ENCODE measurements at places on chromosomes 3 and 15.

DNA sequence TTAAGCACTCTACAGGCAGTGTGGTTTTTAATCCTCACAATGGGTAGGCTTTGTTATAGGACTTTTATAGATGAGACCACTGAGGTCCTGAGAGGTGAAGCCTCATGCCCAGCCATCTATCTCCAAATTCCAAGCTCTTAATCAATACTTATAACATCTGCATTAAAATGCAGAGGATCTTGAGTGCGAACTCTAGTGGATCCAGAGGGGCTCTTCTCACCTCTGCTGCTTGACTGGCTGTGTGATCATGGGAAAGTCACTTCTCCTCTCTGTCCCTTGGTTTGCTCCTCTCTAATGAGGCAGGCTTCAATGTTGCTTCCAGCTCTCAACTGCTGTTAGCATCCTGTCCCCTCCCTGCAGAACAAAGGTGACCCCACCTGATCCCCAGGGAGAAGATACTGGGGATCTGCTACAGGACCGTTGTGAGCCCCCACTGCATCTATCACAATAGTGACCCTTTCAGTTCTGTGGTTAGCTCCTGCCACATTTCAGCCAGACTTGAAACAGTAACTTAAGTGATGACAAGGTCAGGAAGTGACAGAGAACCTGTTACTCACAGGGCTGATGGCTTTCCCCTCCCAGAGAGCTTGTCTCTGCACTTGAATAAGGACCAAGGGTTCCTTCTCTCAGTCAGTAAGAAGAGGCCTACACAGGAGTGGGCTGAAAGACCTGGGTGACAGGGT is 1.3 kb downstream of the SLC27A2 start:
- no peak for DNase-seq

DNA sequence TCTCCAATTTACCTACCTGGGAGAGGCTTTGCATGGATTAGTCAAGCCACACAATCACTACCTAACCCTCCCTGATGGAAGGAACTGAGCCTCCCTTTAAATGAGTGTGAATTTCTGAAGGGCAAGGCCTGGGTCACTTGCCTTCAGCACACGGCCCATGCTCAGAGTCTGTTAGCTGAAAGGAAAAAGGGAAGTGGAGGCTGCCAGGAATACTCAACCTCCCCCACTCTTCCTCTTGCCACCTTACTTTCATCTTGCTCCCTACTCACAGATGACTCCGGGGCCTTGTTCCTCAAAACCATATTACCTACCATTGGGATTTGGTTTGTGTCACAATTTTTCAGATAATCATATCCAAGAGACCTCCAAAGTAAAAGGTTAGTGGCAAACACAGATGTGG is 220.0 kb downstream of the ABHD5 start:
- DNase-seq = no peak

DNA sequence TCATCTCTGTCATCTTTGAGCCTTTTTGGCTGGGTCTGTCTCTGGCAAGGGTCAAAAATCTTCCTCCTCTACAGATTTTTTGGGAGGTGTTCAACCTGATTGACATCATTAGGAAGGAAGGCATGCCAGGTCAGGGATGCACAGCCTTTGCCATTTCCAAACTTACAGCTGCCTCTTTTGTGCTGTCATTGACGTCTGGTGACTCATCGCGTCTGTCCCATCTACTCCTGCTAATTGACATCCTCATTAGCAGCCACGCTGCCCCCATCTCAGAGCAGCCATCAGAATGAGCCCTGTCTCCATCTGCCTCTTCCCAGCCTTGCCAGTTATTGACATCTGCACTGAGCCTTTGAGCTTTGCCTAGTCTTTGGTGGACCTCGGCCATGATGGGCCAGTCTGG is 53.0 kb downstream of the PDIA5 start:
- no peak for DNase-seq

GRCh38 chr3:16456784-16457415 is 56.6 kb downstream of the RFTN1 start:
- no peak for DNase-seq

GRCh38 chr3:102026656-102027055 is 177.3 kb downstream of the NFKBIZ start:
- no peak for DNase-seq

DNA sequence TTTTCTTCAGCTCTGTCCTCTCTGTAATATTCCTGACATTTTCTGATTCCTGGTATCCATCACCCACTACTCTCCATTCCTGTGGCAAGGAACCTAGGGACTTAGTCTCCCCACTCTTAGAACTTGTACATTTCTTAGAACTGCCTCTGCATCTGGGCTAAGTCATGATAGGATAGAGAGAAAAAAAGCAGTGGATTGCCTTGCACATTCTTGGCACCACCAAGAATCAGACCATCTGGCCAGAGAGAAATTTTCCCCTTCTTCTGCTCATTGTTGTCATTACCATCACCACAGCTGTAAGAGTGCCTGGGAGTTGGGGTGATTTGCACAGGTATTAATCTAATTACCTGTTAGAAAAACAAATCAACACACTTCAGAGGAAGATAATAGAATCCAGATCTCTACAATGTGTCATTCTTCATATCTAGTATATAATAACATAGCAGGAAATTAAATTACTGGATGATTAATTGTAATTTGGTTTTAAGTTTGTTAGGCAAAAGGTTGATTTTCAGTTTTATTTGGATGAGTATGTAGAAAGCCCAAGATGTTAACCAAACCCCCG is 264.8 kb upstream of the ZPLD1 start:
- no peak for DNase-seq

DNA sequence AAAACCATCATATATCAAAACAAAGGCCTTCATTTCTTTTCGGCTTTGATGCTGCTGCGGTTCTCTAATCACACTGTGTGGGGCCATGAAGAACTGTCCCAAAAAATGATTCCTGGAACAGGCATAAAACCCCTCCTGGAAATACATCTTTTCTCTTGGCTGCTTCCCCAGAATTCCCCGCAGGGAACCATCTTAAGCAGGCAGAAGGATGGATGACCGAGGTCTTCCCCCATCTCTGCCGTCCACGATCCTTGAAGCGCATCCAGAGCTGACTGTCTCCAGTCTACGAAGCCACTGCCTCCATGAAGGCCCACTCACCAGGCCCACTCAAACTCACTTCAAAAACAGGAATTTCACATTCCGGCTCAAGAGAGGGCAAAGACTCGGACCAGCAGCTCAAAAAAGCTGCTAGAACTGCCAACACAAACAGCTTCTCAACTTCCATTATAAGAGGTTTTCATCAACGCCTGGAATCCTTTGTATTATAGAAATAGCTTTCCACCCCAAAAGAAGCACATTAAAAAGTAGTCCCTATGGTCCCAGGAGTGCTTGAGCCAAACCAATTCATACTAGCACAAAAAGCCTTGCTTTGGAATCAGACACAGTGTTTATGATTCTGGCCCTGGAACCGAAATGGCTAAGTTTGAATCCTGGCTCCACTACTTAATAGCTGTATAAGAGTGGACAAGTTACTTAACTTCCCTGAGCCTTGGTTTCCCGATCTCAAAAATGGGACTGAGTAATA is 487.5 kb upstream of the WNT5A start:
- no peak for DNase-seq

- DNase-seq = no peak
Observed at GRCh38 chr3:153026026-153026425, 136.0 kb upstream of the RAP2B start.

- no peak for DNase-seq
Observed at GRCh38 chr3:52435246-52436101, 9.4 kb downstream of the SEMA3G start.

DNA sequence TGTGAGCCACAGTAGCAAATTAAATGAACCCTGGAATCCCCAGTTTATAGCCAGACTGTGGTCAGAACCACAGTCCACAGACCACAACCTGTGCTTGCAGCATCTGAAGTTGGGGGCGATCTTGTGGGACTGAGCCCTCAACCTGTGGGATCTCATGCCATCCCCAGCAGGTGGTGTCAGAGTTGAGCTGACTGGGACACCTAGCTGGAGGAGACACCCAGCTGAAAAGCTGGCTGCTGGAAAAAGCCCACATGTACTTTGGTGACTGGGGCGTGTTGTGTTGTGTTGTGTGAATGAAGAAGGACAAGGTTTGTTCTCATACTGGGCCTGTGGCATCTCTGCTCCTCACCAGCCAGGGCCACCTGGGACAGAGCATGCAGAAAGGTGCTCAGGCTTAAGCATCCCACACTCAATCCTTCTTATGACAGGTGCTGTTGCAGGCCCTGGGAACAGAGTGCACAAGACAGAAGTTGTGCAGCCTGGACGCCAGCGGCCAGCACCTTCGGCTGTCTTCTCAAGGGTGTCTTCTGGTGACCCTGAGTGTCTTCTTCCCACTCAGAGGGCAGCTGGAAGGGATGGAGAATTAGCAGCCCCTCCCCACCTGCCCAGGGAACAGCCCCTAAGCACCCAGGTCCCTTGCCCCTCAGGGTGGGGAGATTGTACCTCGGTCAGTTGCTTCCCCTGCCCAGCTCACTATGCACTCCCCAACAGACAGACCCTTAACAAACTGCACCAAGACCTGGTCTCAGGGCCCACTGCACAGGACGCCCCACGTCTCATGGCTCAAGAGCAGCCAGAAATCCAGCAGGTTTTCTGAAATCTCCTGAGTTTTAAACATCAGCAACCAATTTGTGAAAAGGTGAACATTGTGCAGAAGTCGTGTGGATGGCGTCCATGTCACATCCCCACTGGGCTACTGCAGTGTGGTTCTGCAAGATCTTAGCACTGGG is 2.2 kb upstream of the UROC1 start:
- no peak for DNase-seq

GRCh38 chr3:190209533-190209932 is 88.8 kb upstream of the P3H2 start:
- no peak for DNase-seq

DNA sequence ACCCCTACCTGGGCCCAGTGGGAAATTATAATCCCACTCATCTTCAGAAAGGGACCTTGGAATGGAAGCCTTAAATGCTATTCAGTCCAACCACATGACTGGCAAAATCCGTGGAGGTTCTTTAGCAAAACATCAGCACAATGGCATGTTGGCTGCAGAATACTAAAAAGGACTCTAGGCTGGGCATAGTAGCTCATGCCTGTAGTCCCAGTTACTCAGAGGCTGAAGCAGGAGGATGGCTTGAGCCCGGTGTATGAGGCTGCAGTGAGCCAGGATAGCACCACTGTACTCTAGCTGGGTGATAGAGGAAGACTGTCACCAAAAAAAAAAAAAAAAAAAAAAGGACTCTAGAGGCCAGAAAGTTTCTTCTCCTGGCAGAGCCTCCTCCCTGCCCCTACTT is 60.6 kb upstream of the RYK start:
- DNase-seq = no peak

GRCh38 chr3:189361103-189361835 is 189.5 kb downstream of the TPRG1 start:
- DNase-seq = no peak

GRCh38 chr15:72339777-72340177 is 19.8 kb upstream of the CELF6 start:
- DNase-seq = no peak

DNA sequence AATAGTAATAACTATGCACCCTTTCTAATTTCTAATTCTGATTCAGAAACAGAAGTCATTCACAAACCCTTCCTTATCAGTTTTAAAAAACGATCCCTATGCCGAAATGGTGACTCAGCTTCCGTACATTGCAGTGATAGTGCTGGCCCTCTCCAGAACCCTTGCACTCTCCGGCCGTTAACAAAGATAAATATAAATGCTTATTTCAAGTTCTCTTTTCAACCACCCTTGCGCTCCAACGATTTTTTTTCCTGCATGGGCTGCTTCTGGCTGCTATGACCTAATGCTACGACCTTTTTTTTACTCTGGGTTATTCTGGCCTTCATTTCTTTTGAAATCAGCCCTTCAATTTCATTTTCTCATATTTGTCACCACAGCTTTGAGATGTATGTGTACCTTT is 646.2 kb downstream of the NTRK3 start:
- no peak for DNase-seq

GRCh38 chr15:88695101-88695500 is 56.3 kb downstream of the ISG20 start:
- DNase-seq = no peak

DNA sequence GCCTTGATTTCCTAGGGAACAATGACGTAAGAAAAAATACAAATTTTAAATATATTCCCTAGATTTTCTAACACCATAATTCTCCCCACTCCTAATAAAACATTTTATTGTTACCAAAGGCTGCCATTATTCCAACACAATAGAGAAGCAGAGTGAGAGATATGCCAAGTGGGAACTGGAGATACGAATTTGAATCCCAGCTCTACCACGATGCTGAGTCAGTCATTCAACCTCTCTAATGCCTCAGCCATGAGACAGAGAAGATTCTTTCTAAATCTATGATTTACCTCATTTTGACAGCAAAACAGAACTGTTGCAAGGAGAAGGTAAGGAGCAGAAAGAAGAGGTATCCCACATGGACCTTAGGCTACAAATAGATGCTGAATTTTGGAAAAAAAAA is 112.5 kb downstream of the IGF2BP2 start:
- DNase-seq = no peak

DNA sequence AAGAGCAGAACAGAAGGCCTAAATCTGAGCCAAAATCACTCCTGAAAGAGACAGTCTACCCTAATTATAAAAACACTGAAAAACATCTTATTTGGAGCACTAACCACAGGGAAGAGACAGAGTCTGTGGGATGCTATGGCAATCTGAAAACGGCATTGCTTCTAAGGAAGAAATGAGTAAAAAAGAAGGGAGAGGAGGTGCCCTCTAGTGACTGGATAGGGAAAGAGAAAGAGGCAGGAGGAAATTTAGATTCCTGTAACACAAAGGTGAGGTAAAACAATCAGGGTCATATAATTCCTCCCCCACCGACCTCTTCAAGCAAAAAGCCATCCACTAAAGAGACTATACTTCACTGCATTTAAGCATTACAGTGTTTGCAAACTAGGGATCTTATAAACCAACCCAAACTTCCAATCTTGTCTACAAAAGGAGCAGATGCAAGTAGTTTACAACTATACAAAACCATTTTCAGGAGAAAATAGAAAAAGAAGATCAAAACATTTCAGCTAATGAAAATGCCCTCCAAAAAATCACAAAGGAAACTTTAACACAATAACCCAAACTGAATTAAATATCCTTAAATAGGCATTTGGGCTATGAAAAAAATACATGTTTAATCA is 32.6 kb downstream of the HACD2 start:
- DNase-seq = no peak

DNA sequence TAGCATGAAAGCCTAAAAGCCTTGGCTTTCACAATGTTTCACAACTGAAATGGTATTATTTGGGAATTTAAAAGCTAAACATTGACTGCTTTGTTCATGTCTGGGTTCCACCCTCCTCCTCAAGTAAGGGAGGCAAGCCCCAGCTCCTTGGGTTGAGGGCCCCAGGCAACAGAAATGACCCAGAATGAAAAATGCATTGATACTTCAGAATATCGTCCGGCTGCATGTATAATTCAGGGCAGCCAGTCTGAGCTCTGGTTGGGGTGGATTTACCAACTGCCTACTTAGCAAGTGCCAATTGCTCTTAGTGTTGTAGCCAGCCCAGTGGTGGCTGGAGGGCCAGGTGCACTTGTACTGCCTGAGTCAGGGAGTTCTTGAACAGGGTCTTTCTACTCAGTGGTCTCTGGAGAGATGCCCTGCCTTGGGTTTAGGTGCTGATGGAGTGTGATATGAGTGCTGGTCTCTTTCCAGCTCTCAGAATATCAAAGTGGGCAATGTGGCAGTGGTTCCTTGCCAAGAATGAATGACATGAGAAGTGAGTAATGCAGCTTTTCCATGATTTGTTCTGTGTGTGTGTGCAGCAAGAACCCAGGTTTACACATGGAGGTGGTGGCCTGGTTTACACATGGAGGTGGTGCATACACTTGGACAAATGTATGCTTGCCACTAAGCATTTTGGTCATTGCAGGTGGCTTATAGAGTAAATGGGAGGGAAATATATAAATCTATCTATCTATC is 40.9 kb upstream of the ADAMTSL3 start:
- no peak for DNase-seq

Data from NCI-H187 treated with DMSO at 0.1 percent for 48 hours (cell line).